ENCODE measurements at places on chromosomes 12 and 14.

DNA sequence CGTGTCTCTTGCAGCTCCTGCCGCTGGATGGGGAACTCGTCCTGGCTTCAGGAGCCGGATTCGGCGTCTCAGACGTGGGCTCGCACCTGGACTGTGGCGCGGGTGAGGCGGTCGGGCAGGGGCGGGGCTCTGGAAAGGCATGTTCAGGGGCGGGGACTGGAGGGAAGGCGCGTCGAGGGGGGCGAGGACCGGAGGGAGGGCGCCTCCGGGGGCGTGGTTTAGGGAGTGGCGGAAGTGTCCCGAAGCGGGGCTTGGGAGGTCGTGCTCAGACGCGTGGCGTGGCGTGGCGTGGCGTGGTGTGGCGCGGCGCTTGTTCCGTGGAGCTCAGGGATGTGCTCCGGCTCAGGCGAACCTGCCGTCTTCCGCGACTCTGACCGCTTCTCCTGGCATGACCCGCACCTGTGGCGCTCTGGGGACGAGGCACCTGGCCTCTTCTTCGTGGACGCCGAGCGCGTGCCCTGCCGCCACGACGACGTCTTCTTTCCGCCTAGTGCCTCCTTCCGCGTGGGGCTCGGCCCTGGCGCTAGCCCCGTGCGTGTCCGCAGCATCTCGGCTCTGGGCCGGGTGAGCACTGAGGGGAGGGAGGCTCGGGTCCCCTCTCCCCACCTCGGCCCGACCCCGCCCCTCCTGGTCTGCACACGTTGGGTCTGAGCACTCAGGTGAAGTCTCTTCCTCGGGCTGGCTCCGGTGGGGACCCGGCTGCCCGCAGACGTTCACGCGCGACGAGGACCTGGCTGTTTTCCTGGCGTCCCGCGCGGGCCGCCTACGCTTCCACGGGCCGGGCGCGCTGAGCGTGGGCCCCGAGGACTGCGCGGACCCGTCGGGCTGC lies 6.2 kb downstream of the AMN start:
- DNase-seq, result peak; percentile 72

DNA sequence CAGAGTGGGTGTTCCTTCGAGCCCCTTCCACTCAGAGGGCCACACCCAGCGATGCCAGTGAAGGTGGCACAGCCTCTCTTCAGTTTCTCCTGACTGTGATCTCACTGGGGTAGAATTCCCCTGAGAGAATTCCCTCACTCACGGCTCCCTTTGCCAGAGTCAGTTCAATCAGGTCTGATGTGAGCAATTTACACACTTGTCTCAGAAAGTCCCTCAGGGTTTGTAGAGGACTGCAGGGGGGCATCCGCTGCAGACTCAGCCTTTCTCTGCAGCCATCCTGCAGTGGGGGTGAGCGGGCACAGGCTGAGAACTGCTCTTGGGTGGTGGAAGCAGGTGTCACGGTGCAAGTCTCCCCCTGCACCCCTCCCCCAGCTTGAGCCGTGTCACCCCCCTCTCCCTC lies 205.4 kb upstream of the PRMT8 start:
- no peak for DNase-seq

DNA sequence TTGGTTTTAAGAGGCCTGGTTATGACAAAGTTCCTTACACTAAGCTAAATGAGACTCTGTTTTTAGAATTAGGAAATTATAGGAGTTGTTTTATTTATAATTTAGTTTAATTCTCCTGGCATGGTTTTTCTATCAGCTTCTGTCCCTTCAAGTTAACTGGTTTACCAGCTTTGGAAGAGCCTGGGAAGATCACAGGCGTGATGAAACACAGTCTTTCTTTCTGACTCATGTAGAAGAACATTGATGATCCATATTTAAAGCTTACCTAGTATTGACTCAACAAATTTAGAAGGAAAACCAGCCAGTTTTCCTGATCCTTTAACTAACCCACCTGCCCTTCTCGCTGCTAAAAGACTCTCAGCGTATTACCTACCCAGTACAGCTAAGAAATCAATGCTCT lies 155.2 kb downstream of the TGFB3 start:
- DNase-seq, result no peak

DNA sequence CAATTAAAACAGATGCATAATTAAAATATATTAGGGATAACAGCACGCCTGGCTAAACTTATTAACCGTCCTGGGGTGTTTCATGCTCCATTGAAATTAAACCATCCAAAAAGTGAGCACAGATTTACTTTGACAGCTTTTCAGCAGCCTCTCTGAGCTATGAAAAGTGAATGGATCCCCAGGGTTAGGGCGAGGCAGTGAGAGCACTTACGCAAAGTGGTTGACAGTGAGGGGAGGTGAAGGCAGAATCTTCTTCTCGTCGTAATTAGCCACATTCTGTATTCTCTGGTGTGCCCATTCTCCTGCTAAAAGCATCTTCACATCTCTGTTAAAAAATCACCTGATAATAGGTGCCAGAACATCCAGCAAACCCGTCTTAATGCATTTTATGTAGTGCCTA lies 1.9 kb downstream of the TMTC2 start:
- DNase-seq, result no peak

- peak; percentile 68 for DNase-seq
Observed at GRCh38 chr12:13165617-13166041, 30.9 kb upstream of the EMP1 start.

GRCh38 chr12:12181511-12181910 lies 85.3 kb downstream of the LRP6 start:
- DNase-seq, result no peak

DNA sequence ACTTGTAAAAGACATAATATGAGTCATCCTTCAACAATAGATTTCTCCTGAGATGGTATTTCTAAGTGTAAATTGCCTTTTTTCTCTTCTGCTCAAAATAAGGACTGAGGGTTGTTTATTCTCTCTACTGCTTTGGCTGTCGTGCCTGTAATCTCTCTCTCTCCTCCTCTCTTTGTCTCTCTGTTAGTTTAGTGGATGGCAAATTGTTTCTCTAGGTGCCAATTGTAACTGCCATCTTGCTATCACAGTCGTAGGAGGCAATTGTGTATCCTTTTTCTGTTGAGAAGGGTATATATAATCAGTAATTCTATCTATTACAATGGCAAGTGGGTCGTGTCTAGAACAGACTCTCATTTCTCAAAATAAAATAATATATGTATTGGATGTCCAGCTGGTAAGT lies 545.0 kb upstream of the FBXO33 start:
- no peak for DNase-seq

GRCh38 chr12:75446857-75447256 lies 33.7 kb upstream of the GLIPR1 start:
- DNase-seq, result no peak

Measured in stimulated activated CD8-positive, alpha-beta memory T cell treated with anti-CD3 and anti-CD28 coated beads, Interleukin-7, amount 100 ng/mL, for 4 hours (primary cell).